D721Med (cell line): ENCODE measurements at places on chromosomes 12 and 14.

- DNase-seq: no peak
Measured at GRCh38 chr12:51335931-51336330, 10.5 kb downstream of the CELA1 start.

DNA sequence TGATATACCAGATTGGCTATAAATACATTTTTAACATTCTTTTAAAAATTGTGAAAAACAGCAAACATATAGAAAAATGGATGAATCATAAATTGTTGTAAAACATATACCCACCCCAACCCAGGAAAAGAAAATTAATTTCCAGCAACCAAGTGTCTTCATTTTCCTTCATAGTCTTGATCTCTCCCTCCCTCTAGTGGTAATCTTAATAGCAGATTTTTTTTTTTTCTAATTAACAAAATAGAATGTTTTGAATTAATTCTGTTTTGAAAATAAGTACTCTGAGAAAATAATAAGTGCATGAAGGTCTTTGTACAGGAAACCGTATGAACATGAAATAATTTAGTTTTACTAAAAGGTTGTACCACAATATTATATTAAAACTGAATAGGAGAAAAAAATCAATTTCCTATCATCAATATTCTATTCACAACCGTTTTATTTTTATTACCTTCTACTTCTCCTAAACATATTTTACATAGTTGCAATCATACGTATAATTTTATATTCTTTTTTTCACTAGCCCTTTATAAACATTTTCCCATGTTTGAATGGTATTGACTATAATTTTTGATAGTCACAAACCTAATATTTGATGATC lies 7.0 kb downstream of the ETNK1 start:
- no peak for DNase-seq

DNA sequence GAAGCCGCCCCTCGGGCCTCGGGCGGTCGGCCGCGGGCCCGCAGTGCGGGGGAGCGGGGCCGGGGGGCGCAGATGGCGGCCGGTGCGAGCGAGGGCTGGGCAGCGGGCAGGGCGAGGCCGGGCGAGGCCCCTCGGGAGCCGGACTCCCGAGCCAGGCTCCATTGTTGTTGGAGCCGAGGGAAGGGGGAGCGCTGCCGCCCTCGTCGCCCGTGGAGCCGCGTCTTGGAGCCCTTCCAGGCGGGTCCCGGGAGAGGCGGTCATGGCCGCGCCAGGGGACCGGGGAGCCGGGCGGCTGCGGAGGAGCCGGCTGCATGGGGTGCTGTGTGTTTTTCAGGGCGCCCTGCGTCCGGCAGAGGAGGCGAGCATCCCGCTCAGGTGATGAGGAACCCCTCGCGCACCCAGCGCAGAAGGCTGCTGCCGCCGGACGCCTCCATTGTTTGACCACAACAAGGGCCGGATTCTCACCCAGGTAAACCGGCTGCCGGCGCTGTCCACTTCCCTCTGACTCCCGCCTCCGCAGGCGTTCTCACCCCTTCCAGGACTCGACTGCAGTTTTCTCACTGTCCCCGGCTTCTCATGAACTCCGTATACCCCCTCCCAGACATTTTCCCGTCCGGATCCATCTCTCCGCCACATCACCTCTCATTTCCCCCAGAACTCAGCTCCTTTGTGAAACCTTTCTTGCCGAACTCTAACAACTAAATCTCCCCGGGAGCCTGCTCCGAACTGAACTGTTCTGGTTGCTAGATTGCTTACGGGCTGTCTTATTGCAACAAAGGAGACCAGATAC lies 732 bp downstream of the ZNF664 start:
- DNase-seq: no peak

GRCh38 chr12:57236201-57236924 lies 6.9 kb downstream of the SHMT2 start:
- no peak for DNase-seq

DNA sequence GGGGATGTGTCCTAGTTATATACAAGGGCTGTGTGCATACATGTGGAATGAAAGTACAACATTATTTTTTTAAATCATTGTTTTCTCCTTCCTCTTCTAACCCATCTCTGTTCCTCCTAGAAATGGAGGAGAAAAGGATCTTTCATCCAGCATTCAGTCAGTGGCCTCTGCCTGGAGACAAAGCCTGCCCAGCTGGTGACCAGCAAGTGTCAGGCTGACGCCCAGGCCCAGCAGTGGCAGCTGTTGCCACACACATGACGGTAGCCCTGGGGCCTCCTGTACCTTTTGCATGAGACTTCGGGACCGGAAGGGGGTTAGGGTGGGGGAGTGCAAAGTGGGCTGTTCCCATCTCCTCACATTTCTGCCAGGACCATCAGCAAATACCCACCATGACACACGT lies 46.2 kb downstream of the ERH start:
- DNase-seq: no peak

DNA sequence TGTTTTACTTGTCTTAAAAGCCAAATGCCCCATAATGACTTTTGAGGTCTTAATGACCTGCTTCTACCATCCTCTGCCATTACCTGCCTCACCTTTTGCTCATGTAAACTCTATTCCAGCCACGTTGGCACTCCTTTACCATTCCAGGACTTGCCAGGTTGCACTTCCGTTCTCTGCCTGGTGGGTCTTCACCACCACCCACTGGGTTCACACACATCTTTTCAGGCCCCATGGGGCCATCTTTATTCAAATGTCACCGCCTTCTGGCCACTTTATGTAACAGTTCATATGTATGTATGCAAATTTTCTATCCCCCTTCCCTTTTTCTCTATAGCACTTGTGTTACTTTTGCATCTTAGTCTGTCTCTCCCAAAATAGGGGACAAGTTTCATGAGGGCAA lies 57.7 kb downstream of the ATP2A2 start:
- DNase-seq: no peak

DNA sequence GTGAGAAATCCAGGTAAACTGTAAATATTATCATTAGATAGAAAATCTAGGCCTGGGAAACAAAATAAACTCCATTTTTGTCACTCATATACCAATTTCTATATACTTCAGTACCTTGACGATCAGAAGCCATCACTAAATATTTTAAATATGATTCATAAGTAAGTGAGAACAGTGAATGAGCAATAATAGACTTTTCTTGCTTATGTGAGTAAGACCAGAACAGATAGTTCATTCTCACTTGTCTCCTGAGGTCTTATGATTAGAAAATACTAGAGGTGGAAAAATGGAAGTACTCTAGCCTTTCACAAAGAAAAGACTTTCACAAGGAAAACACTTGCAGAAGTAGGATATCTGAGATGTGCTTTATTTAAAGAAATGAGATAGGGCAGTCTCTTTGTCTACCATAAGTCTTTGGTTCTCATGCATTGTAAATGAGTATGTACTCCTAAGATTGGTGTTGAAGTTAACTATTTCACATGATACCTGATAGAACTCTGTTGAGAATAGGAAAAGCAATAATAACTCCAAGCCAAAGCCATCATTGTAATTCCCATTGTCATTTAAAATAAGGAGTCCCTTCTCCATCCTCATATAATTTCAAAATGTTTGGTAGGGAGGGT lies 10.1 kb upstream of the SMCO3 start:
- DNase-seq: no peak

- DNase-seq: no peak
Measured at GRCh38 chr14:77148510-77149231, 7.1 kb upstream of the ZDHHC22 start.

DNA sequence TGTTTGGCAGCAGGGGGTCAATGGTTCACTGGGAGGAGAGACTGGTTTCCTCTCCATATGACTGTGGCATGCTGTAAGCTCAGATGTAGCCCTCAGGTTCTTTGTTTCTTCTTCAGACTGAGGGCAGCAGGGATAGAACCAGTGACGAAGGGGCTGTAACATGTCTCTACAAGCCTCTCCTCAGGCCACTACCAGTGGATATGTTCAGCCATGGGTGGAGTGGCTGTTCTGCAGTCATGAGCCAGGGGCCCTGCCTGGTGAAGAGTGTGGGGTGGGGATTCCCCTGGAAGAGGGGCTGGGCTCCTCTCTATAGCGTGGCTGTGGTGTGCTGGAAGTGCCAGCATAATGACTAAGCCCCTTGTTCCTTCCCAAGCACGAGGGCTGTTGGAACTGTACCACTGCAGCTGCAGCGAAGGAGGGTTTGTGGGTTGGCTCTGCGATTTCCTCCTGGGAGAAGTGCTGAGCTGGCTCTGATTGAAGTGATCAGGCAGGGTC lies 55.8 kb downstream of the CMAS start:
- no peak for DNase-seq

- no peak for DNase-seq
Measured at GRCh38 chr12:40552868-40553267, 139.4 kb upstream of the CNTN1 start.

DNA sequence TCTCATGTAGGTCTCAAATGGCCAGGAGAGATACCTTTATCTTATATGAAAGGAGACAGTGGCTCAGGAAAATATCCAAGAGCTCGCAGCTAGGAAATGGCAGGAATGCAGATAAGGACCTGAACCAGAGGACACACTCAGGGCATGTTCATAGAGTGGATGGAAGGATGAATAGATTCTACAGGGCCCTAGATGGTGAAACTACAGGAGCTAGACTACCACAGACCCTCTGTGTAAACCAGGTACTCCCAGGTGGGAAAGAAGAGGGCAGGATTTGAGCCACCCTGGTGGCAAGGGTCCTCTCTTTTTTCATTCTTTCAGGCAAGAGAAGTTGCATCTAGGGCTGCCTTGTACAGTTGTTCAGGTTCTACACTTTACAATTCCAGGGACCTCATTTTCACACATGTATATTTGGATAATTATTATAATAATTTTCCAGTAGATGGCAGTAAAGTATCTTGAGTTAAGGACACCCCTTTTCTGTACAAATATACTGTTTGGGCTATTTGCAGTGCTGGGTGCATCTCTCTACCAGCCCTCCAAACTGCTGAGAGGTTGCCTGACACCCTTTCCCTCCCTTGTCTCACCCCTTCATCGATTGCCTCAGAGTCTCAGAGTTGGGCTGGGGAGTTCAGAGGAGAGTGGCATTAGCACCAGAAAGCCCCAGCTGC lies 10.5 kb upstream of the ZDHHC22 start:
- DNase-seq: no peak

DNA sequence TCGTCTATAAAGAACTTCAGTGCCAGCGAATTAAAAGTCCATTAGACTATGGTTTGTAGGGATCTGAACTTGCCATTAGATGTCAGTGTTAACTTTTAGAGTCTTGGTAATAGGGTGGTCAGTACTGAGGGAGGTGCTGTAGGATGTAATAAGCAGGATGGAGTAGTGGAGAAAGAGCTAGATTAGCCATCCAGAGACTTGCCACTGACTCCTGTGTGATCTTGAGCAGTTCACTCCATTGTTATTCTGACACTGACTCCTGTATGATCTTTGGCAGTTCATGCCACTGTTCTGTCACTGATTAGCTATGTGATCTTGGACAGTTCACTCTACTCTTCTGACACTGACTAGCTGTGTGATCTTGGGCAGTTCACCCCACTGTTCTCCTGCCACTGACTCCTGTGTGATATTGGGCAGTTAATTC lies 133.6 kb downstream of the TTLL5 start:
- DNase-seq: no peak

DNA sequence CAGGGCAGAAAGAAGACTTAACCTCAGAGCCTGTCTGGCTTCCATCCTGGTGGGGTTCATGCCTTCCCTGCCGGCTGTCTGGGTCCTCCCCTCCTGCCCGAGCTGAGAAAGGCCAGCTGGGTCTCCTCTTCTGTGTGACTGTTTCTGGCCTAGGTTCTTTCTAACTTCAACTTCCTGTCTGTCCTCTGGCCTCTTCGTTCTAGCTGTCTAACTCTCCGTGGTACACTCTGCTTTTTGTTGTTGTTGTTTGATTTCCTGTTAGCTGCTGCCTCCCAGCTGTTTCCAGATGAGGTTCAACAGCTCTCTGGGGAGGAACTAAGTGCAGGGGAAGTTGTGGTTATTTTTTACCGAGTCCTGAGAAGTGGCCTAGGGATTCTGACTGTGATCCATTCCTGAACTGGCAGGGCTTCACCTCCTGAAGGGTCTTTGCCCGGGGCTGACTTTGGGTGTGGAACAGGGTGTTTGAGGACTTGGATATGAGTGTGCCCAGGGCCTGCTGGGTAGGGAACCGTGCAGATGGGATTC lies 3.2 kb downstream of the MLXIP start:
- DNase-seq: no peak

DNA sequence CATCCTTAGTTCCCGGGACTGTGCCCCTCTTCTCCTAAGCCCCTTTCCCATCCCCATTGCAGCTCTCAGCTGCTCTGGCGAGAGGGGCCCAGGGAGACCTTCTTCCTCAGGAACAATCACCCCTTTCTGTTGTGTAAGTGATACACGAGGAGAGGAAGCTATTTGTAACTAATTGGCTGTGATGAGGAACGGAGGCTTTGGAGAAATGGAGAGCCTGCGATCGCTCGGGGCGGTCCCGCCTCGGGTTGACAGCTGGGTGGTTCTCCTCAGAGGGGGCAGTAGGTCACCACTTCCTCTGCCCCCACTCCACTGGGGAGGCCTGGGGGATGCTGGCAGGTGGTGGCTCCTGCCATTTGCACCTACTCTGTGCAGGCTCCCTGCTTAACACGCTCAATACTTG lies 6.6 kb upstream of the PGF start:
- DNase-seq: no peak

DNA sequence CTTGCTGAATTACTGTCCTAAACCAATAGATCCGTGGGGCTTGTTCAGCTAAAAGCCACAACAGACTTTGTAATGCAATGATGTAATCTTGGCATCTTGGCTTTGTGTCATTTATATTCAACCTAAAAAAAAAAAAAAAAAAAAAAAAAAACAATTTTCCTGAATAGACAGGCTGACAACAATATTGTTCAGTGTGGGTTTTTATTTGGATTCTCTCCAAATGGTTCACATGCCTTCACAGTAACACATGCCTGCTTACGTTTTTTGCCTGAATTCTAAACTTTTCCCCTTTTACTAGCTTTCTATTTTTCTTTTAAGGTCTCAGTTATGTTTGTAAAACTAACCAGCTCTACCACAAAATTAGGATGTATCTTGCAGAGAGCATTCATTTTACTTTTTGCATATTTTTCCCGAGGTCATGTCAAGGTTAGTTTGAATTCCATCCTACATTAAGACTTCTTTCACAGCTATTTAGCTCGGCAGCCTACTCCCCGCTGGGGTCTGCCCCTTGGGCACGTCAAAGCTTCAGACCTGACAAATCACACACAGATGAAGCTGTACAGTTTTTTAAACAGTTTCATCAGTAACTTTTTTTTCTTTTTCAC lies 213.7 kb upstream of the NPAS3 start:
- no peak for DNase-seq

DNA sequence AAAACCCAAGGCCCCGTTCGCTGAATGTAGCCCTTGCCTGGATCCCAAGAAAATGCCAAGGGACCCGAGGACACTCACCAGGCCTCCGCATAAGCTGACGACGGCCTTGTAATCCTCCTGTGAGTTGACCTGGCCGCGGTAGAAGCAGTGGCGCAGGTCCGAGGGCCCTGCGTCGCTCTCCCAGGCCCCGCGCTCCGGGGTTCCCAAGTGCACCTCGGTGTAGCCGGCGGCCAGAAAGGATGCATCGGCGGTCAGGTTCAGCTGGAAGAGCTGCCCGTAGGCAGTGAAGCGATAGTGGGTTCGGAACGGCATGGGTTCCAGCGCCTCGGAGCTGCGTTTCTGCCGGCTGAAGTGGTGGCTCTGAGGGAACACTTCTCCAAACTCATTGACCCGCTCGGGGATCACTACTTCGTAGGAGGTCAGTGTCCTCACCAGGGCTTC lies 1.2 kb downstream of the ADAMTS20 start:
- DNase-seq: no peak

GRCh38 chr12:48903982-48904411 lies 21.3 kb downstream of the FKBP11 start:
- DNase-seq: peak; percentile 53
